NCI-H1048 (cell line): ENCODE measurements at places on chromosomes 16 and 17.

- DNase-seq = no peak
Measured at GRCh38 chr17:29571883-29572681, 3.6 kb downstream of the TP53I13 start.

- DNase-seq = no peak
Measured at GRCh38 chr17:37123941-37124820, 175.4 kb downstream of the AATF start.

GRCh38 chr17:39700148-39700987, 504 bp downstream of the ERBB2 start:
- DNase-seq = no peak

DNA sequence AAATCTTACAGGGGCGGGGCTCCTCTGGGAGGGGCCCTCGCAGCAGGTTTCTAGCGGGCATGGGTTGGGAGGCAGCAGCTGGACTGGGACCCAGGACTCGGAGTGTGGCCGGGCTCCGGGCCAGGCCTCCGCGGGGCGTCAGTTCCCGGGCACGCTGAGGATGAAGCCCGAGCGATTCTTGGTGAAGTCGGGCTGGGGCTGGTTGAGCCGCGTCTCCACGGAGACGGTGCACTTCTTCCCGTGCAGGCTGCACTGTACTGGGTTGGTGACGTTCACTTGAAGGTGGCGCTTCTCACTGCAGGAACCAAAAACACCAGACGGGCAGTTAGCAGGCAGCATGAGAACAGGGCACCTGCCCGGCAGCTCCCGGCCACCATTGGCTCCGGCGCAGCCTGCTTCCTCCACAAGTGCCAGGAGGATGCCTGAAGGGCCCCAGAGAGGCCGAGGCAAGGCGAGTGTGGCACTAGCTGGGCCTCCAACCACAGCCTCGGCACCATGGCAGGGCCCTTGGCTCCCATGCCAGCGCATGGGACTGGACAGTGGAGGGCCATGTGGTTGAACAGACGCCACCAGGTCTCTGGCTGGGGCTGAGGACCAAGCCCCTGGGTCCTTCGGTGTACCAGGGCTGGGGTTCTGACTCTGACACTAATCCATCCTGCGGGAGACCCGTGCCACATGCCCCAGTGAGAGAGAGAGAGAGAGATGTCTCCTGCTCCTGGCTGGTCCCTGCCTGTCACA, 8.0 kb downstream of the CDK5R1 start:
- no peak for DNase-seq

- DNase-seq = no peak
Measured at GRCh38 chr17:4573669-4574068, 10.7 kb upstream of the SMTNL2 start.

DNA sequence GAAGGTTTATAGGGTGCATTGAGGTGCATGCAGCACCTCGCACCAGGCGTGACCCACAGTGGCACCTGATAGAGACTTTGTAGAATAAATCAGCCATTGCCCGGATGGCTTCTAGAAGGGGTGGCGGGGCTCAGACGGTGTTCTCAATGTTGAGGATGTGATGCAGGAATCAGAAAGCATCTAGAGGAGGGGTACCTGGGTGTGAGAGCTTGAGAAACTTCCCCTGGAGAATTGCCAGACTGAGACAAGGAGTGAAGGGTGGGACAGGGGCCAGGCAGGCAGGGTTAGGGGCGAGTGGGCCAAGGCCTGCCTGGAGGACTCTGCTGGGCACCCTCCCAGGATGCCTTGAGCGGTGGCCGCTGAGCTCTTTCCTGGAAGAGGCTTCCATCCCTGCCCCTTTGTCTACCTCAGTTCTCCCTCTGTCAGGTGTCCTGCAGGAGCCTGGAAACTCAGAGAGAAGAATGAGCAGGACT, 9.3 kb upstream of the ADGRG1 start:
- no peak for DNase-seq

GRCh38 chr16:4594433-4595410, 20.0 kb downstream of the UBALD1 start:
- DNase-seq = no peak

- peak; percentile 29 for DNase-seq
Measured at GRCh38 chr16:56729735-56730662, at the start of gene NUP93. NUP93 (plus strand) TSS chr16:56730129; CDS start chr16:56748248, 18,119 bp downstream.

DNA sequence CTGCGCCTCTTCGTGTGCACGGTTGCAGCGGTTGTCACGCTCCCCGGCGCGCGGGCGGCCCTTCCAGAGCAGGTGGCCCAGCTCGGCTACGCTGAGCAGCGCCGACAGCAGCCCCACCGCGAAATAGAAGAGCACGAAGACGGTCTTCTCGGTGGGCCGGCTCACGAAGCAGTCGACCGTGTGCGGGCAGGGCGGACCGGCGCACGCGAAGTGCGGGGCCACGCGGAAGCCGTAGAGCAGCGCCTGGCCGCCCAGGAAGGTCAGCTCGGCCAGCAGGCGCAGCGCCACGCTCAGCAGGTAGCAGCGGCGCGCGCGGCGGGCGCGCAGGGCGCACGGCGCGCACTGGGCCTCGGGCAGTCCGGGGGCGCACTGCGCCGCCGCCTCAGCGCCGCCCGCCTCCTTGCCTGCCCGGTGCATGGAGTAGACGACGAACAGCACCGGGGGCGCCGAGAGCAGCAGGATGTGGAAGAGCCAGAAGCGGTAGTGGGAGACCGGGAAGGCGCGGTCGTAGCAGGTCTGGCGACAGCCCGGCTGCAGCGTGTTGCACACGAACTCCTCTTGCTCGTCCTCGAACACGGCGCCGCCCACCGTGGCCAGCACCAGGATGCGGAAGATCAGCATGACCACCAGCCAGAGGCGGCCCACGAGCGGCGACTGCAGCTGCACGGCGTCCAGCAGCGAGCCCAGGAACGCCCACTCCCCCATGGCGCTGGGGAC, 1.3 kb downstream of the GJD3 start:
- DNase-seq = no peak

DNA sequence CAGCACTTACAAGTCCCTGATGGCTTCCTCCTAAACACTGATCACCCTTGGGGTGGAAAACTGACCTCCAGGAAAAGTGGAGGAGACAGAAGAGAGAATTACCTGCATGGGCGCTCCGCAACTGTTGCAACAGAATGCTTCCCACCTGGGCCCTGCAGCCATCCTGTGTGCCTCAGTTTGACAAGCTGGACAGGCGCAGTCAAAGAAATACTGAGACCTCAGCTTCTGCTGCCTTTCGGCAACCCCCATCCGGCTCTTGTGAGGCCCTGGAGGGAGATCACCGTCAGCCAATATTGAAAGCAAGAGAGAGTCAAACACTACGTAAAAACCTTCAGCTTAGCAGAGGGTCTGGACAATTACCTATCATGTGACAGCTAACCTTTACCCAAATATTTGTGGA, 24.8 kb downstream of the SERPINF1 start:
- DNase-seq = no peak

- DNase-seq = no peak
Measured at GRCh38 chr17:4472286-4472685, 26.4 kb upstream of the SPNS2 start.

GRCh38 chr16:89359264-89360147, 130.9 kb downstream of the ANKRD11 start:
- DNase-seq = no peak

DNA sequence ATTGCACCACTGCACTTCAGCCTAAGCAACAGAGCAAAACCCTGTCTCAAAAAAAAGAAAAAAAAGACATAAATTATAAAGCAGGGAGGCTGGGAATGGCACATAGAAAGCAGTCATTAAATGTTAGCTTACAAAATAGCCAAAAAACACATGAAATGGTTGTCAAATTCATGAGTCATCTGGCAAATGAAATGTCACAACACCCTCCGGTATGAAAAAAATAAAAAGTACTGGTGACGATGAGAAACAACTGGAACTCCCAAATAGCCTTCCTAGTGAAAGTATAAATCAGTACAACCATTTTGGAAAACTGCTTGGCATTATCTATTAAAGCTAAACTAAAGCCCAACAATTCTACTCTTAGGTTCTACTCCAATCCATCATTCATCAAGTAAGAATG, 3.5 kb upstream of the KATNB1 start:
- no peak for DNase-seq

DNA sequence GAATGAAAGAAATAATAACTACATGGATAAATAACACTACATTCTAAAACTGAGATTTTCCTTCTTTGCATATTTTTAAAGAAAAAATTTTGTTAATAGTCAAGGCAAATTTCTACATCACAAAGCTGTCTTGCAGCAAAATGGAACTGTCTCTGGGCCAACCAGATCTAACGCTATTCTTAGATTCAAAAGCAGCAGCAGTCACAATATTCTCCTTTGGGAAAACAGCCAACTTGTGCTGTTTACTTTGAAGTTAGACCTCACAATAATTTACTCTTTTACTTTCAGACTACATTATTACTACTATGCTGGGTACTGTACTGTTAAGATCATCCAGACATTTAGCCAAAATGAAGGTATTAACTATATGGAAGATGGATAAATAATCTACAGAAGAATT, 189.1 kb downstream of the CEP112 start:
- no peak for DNase-seq

DNA sequence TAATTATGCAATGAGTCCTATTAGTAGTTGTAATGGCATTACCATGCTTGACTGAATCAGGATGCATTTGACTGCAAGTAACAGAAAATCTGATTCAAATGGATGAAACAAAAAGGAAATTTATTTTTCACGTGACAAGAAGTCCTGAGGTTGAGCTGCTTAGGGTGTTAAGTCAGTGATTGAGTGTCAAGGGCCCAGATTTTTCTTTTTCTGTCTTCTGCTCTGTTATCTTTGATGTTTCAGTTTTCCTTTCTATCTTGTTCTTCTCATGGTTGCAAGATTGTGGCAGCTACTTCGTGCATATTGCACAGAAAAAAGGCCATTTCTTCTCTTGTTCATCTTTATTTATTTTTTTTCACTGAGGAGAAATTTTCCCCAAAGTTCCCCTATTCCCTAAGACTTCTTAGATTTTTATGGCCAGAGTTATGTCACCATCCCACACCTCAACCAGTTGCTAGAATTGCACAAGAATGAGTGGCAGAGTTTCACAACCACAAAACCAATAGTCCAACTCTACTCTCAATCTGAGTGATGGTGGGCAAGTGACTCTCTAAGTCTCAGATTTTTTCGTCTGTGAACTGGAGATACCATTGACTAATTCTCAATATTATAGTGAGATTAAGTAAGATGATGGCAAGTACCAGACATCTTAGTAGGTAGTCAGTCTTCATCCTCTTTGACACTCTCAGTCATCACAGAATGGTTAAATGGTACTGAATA, 15.7 kb upstream of the GPR139 start:
- DNase-seq = no peak

GRCh38 chr16:919658-920050, 51.1 kb downstream of the LMF1 start:
- no peak for DNase-seq

GRCh38 chr17:29063992-29064391, 21.1 kb downstream of the PIPOX start:
- no peak for DNase-seq

- DNase-seq = peak; percentile 13
Measured at GRCh38 chr16:7025616-7026190, 306.9 kb upstream of the RBFOX1 start.

DNA sequence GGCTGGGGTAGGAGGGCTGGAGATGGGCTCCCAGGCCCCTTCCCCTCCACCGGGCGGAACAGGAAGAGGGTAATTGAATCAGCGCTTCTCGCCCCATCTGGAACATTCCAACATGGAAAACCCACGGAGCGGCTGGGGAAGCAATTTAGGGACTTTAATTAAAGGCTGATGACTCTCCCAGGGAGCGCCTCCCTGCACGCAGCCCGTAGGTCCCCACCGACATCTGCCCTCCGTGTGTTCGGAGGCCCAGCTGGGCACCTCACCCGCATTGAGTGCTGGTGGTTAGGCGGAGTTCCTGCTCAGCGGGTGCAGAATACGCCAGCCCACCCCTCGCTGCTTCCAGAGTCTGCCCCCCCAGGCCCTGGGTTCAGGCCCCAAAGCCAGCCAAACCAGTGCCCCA, 10.0 kb downstream of the HS3ST6 start:
- no peak for DNase-seq

GRCh38 chr17:28892024-28892423, 5.5 kb downstream of the FLOT2 start:
- no peak for DNase-seq

GRCh38 chr17:45043813-45044540, 7.5 kb downstream of the DCAKD start:
- no peak for DNase-seq

DNA sequence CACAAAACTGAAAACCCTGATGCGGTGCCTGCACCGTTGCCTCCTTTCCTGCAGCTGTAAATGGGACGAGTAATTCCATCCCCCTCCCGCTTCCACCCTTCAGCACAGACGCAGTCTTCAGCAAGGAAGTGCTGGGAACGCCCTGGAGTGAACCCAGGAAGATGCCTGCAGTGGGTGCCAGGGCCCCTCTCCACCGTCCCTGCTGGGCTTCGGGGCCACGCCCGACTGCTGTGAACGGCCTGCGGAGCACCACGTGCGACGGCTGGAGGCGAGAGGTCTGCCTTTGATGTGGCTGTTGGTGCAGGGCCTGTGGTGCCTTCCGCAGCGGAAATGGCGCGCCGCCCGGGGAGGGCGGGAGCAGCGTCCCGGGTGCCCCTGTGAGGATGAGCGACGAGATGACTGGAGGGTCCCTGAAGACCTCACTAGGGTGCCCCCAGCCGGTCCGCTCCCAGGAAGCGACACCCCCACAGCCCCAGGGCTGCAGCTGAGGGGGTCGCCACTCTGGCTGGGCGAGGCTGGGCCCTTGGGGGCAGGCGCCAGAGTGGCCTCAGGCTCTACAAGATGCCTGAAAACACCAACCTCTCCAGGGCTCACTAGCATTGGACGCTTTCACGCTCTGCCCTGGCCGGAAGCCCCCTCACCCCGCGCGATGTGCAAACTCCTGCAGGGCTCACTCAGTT, 749 bp upstream of the MC1R start:
- no peak for DNase-seq

GRCh38 chr17:62093188-62094155, 28.4 kb upstream of the MED13 start:
- no peak for DNase-seq

DNA sequence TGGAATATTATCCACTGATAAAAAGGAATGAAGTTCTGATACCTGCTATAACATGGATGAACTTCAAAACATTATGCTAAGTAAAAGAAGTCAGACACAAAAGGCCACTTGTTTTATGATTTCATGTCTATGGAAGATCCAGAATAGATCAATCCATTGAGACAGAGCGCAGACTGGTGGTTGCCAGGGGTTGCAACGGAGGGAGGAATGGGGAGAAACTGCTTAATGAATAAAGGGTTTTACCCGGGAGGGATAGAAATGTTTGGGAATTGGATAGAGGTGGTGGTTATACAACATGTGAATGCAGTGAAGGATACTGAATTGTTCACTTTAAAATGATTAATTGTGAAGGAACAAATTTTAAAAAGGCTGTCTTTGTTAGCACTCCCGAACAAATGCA, 30.2 kb downstream of the WDR59 start:
- DNase-seq = no peak

- DNase-seq = no peak
Measured at GRCh38 chr16:31002250-31002700, 8.2 kb downstream of the STX1B start.

DNA sequence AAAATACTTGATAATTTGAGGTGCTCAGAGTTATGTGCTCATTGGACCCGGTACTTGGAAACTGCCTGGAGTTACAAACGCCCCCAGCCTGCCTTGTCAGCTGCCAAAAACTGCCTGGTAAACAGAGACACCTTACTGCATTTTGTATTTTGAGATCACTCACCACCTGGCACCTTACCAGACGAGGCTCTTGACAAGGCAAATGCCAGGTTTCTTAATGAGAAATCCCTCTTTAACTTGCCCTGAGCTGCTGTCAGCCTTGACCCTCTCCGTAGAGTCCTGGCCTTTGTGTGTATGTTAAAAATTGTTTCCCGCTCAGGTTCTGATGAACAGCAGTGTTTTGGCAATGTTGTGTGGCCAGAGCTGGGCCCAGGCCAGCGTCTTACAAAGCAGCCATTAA, 28.8 kb downstream of the SYT17 start:
- DNase-seq = no peak

- no peak for DNase-seq
Measured at GRCh38 chr17:79221597-79221996, 147.0 kb downstream of the ENGASE start.
